ENCODE measurements at places on chromosomes 1 and 21. TPM values are rescaled to one million over a fixed set of nuclear protein-coding genes. Genes with fewer than 3 reads are reported as not detected.

The MYOG gene
- 336 TPM for total RNA-seq

The NTMT2 gene
- total RNA-seq, result 0.28 TPM

The LRRC39 gene
- total RNA-seq, result 92.5 TPM

The POU3F1 gene
- total RNA-seq, result not detected

DNA sequence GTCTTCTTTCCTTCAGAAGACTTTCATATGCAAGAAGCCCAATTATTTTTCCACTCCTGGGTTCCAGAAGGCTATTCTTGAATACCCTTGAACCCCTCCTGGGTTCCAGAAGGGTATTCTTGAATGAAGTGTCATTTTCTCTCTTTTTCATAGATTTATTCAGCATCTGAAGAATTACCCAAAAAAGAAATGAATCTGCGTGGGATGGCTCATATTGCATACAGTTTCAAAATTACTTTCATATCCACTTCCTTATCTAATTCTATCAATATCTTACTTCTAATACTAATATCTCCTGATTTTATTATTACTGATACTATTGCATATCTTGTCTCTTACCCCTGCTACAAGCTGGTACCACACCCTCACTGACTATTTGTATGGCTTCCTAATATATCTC lies 22.6 kb upstream of the RABGAP1L start:
- DNase-seq, result no peak

GRCh38 chr1:203340112-203340790 lies 10.7 kb downstream of the FMOD start:
- peak; percentile 57 for DNase-seq

GRCh38 chr1:221031458-221032203 lies 152.4 kb downstream of the HLX start:
- no peak for DNase-seq

DNA sequence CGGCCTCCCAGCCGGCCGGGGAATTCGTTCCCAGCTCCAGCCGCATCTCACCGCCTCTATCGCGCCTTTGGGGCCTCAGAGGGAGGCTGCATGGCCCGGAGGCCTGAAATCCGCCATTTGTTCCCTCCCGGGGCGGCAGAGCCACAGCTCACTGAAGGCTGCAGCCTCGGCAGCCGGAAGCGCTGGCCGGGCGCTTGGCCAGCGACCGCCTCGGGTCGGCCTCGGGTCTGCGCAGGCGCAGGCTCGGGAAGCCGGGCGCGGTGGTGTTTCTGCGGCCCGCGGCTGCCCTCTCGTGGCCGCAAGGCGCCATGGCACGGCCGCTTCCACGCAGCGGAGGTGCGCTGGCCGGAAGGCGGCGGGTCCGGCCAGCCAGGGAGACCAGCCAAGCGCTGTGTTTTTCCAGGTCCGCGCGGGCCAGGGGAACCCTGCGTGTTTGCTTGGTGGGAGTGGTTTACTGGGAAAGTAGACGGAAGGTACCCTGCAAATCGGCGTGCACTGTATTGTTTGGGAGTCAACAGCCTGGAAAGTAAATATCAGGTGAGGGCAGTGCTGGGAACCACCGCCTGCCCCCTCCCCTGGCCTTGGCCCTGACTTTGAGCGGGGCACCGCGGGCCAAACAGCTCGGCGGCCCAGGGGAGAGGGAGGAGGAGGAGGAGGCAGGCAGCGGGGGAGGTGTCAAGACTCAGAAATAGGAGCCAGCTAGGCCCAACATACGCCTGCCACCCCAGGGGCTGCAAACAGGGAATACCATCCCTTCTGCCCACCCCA lies 52.7 kb upstream of the CD34 start:
- DNase-seq, result peak; percentile 95

DNA sequence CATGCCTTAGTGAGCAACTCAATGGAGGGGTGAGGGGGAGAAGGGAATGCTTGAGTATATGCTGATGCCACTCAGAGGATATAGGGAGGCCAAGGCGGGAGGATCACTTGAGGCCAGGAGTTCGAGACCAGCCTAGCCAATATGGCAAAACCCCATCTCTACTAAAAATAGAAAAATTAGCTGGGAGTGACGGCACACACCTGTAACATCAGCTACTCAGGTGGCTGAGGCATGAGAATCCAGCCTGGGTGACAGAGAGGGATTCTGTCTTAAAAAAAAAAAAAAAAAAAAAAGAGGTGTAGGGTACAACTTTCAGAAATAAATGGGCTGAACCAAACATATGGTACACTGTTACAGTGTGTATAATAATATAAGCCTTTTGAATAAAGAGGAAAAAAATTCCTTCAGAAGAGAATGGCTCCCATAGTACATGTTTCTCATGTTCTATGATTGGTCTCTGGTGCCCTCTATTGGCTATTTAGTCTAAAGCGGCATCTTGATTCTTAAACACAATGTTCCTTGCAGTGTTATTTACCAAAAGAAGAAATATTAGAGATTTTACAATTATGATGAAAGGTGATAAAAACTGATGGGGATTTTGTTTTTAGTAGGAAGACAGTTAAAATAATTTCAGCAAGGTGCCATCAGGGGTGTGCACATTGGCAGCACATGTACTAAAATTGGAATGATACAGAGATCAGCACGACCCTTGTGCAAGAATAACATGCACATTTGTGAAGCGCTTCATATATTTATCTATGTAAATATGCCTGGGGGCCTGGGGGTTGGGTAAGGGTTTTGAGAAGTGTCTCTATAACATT lies 109.8 kb downstream of the PATJ start:
- DNase-seq, result no peak
